ENCODE measurements at places on chromosomes 6 and 20.

DNA sequence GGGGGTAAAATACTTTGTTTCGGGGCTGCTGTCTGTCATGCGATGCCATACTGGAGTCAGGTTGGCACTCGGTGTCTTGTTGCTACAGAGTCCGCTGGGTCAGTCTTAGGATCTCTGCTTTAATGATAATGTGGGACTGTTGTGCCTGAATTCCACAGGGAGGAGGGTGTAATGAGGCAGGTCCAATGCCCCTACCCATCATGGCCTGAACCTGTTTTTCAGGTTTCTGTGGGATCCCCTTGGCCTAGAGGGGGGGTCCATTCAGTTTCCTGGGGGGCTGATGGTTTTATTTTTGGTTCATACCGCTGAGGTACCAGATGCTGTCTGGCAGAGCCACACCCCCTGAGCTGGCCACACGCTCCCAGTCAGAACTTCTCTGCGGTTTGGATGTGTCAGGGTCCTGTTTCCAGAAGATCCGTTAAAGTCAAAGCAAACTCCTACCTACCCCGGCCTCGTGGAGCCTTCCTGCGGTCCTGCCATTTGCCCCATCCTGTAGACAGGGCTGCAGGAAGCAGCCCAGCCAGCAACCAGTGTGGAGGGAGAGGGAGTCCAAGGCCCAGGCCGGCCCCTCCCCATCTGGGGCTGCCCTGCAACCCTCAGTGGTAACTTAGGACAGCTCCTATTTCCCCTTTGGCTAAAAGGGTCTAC, 69.7 kb downstream of the TCP11 start:
- DNase-seq: no peak

GRCh38 chr20:57190536-57191264, 75.7 kb downstream of the BMP7 start:
- no peak for DNase-seq

- no peak for DNase-seq
These were observed 162.1 kb downstream of the MTFR2 start for GRCh38 chr6:136087986-136088385.

GRCh38 chr6:44453146-44453545, 65.6 kb downstream of the CDC5L start:
- no peak for DNase-seq

DNA sequence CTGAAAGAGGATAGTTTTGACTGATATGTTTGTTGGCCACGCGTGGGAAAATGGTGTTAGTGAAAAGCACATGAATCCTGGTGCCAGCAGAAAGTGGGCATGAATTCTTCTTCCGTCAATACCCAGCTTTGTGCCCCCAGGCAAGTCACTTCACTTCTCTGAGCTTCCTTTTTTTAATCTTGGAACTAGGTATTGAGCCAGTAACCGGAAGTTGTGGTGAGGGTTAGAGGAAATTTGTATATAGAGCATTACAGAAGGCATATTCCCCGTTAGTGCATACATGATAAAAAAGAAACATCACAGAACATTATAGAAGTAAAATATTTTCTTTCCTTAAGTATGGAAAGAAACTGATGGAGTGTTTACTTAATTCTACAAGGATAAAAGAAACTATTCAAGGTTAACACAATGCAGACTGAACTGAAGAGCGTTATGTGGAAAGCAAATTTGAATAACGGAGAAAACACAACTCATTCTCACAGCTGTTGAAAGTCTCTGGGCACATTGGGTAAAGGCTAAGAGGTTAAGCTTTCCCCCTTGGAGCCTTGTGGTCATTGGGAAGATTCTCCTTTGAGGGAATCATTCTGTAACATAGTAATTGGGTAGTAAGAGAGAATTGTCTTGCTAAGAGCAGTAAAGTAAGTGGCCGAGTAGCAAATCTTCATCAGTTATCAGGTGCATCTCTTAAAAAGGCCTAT, 223.1 kb downstream of the BCAS1 start:
- DNase-seq: no peak

GRCh38 chr20:34880215-34880850, 3.9 kb downstream of the ACSS2 start:
- peak; percentile 20 for DNase-seq

- no peak for DNase-seq
These were observed 671.2 kb downstream of the EPHA7 start for GRCh38 chr6:92748131-92748530.

DNA sequence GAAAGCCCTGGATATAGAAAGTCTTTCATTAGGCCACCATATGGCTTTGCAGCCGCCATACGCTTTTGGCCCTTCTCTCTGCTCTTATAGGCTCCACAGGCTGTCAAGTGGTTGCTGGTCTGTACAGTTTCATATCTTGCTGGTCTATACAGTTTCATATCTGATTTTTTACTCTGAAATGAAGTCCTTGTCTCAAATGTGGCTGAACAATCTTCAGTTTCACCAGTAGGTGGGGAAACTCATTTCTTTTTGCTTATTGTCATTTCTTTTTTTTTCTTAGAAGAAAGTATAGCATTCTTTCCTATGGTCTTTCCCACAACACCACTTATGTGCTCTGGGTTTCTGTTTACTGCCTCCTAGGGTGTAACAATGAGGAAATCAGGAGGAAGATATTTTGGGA, 771.4 kb upstream of the MMS22L start:
- no peak for DNase-seq

DNA sequence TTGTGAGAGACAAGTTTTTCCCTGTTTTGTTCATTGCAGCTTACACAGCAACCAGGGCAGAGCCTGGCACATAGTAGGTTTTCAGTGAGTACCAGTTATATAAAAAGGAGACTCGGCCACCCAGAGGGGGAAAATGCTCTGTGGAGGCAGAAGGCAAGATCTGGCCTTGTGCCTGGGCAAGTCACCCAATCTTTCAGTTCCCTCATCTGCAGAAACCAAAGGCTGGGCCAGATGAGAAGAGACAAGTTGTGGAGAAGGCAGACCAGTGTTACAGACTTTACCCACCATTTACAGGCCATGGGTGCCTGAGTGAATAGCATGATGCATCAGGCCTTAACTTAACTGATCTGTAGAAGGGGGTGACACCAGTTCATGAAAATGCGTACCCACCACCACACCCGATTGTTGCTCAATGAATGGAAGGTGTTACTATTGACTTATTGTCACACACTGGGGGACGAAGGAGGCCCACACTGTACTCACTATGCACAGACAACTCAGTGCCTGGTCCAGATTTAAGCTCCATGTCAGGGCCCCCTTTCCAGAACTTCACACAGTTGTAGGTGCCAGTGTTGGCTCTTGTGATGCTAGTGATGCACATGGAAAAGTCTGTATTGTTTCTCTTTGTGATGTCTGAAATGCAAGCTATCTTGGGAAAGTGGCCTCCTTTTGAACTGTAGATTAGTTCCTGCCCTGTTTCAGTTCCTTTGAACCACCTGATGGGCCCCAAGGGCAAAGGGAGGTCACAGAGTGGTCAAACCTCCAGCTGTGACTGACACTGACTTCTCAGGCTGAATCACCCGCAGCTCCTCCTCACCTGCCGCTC, 64.3 kb upstream of the SIRPG start:
- no peak for DNase-seq

- DNase-seq: no peak
These were observed 7.2 kb downstream of the BPIFA2 start for GRCh38 chr20:33175123-33175522.

DNA sequence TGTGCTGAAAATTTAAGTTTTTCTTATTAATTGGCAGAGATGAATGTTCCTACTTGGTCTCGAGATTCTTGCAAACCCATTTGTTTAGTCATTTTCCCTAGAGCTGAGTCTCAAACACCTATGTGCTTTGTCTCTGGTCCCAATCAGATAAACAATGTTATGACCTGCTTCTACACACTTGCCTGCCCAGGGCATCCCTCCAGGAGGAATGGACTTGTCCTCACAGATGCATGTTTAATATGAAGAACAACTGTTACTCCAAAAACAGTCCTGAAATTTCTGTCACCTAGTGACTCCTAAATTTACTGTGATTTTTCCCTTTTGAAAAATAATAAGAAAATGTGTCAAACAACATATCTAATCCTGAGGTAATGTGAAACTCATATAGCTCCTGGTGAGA, 43.7 kb downstream of the HDGFL1 start:
- DNase-seq: no peak

- DNase-seq: no peak
These were observed 5.4 kb downstream of the LY86 start for GRCh38 chr6:6593867-6594468.

GRCh38 chr20:24102290-24102689, 113.7 kb upstream of the GGTLC1 start:
- no peak for DNase-seq

DNA sequence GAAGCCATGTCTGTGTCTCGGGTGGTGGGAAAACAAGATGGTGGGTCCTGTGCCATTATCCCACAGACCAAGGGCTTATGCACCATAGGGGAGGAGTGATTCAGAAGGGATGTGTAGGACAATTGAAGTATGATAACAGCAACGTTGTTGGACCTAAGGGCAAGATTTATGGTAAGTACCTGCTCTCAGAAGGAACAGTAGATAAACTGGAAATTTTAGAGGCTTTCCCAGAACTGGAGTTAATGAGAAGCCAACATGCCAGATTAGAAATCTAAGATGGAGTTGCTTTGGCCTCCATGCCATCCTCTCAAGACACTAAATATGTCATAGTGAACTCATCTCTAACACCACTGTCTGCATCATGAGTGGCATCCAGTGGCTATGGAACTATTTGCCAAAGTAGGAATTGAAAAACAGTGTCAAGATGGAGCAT, 84.7 kb upstream of the MYLIP start:
- DNase-seq: no peak

DNA sequence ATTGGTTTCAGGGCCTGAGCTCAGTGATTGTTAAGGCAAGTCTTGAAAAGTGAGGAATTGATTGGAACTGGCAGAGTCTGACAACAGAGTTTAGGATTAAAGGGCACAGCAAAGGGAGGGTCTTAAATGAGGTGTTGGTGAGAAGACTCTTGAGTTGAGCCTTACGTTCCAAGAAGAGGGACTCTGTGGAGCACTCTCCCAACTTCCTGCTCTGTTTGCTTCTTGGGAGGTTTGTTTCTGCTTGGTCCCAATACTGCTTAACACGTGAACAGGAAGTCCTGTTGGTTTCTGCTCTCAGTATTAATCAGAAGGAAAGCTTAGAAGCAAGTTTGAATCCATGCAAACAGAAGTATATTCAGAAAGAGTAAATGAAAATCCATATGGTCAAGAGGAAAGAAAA, 15.6 kb upstream of the SYNDIG1 start:
- no peak for DNase-seq

DNA sequence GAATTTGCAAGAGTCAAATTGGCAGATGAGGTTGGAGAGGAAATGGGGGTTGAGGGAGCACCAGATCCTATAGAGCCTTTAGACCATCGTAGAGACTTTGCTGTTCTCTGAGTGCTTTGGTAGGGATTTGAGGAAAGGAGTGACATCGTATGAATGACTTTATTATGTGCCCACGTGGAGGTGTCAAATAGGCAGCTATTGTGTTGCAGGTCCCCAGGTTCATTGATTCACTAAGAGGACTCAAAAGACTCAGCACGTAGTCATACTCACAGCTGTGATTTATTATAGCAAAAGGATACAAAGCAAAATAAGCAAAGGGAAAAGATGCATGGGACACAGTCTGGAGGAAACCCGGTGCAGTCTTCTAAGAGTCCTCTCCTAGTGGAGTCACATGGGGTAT, 2.2 kb downstream of the MTRES1 start:
- no peak for DNase-seq

DNA sequence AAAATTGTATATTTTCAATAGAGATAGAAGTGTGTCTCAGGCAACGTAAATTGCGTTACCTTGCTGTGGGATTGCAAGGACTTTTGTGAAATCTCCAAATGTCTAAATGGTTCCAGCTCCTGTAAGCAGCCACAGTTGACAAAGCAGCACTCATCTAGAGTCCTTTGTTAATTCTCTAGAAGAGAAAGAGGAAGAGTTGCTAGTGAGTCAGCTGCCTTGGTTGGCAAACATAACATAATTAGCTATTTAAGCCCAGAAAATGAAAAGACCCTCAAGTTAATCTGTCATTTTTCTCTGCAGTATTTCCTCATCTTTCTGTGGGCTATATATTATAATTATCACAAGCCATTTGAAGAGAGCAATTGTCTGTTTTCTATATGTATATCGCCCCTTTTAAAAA, 66.4 kb upstream of the FABP7 start:
- DNase-seq: no peak

DNA sequence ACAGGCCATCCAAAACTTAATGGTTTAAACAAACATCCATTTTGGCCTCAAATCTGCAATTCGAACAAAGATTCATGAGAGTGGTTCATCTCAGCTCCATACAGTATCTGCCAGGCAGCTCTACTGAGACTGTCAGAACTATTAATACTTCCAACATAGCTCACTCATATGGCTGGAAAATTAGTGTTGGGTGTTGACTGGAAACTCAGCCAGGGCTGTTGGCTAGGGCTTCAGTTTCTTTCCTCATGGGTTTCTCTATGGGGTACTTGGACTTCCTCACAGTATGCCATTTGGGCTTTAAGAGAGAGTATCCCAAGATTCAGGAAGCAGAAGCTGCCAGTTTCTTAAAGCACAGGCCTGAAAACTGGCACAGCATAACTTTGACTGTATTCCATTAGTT, 240.3 kb downstream of the TPBG start:
- no peak for DNase-seq

DNA sequence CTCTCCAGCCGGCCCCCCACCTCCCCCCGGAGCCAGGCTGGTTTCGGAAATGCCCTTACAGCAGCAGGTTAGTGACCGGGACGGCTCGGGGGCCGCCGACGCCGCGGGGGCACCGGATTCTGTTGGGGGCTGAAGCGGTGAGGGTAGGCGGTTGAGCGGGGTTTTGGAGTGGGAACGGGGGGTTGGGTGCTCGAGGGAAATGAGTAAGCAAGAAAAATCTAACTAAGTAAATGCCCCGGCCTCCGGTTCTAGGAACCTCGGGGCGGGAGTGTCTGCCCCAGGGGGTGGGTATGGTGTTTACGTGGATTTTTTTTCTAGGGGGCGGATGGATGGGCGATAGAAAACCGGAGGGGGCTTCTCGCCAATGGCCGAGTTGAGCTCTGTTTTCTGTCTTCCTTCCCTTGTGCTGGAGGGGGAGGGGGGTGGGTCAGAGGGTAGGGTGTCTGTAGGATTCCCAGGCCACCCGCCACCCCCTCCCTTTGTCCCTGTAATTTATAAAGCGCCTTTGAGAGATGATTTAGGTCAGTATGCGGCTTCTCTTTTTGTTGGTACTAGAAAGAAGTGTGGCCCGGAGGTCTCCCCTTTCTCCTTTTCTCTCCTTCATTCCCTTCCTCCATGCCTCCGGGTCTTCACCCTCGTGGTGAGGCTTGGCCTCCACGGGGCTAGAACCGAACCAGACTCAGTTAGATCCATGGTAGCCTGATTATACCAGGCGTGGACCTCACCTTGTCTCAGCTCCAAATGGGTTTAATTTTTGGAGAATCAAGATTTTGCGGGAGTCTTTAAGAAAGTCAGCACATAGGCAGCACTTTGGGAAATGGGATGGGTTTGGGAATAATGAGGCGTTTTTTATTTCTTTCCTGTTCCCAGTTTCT, 2.3 kb downstream of the E2F3 start:
- DNase-seq: no peak

GRCh38 chr20:15630360-15630759, 942.9 kb downstream of the KIF16B start:
- DNase-seq: no peak

DNA sequence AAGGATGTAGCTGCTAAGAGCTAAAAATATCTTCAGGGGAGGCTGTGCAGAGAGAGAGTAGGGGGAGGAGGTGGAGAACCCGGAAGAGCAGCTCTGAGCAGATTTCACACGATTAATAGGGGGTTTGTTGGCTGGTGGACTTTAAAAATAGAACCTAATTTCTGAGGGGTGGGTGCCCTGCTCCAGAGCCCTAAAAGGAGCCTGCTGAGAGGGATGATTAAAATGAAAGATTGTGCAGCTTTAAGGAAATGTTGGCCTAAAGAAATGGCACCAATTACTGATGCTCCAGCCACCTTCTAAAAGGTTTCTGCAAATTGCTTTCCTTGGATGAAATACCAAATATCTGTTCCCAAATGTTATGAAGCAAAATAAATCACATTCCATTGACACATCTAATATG, 202.8 kb upstream of the BTBD3 start:
- DNase-seq: no peak
